Activated naive CD4-positive, alpha-beta T cell treated with Interleukin-2 at 50 U/mL for 16 hours (primary cell): ENCODE measurements at places on chromosomes 6 and 20.
A peak's percentile ranks its signal among the peaks of the same experiment; 100 is the strongest.

GRCh38 chr6:34340906-34341480 is 51.5 kb downstream of the NUDT3 start:
- DNase-seq, result no peak

DNA sequence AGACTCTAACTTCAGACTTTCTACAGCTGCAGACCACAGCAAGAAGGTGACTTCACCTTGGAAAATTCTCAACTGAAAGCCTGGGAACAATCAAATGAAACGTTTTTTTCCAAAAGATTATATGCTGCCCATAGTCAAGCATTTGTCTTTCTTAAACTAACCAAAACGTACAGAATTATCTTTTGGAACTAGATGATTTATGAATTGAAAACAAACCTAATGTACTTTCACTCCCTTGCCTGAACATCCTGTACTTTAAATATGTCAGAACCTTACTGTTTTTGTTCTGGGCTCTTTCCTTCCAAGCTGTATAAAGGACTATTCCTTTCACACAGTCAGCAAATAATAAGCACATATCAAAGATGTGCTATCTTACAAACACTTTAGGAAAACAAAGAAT is 62.4 kb upstream of the TNFAIP3 start:
- no peak for DNase-seq

DNA sequence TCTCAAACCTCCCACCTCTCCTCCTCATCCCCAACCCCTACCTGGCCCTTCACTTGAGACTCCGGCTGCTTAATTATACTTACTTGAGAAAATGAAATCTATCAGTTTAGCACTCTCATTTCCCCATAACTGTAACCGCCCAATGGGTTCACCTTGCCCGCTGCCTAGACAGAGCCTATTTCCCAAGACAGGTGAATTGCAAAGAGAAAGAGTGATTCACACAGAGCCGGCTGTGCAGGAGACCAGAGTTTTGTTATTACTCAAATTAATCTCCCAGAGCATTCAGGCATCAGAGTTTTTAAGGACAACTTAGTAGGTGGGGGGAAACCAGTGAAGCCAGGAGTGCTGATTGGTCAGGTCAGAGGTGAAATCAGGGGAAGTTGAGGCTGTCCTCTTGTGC is 301.4 kb upstream of the CDYL start:
- no peak for DNase-seq

DNA sequence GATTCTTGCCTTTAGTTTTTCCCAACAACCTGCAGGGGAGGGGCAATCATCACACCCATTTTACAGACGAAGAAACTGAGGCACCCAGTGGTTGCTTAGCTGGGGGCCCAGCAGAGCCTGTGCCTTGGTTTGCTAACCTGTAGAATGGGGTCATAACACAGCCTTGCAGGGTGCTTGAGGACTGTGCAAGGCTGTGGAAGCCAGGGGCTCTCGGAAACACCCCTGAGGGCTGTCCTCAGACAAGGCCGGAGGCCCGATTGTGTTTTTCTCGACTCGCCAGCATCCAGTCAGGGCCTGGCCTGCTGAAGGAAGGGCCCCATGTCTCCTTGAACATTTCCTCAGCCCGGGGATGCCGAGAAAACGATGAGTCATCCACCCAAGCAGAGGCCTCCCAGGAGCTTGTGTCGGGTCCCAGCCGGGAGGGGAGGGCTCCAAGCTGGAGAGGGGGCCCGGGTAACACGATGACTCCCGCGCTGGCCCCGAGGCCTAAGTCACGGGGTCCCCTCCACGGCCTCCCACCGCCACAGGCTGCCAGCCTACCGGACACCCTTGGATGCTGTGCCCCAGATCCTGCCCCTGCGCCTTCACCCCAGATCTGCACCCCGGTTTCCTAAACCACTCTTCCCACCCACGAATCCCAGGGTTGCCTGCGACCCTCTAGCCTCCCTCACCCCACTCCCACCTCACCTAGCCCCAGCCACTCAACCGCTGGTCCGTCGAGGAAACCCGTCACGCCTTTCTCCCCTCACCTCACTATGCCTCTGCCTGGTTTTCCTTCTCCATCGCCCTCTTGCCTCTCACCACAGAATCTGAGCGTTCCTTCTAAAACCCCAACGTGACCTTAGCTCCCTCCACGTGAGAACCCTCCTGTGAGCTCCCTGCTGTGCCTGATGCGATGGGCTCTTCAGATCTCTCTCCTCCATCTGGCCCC is 10.6 kb downstream of the NOL4L start:
- peak; percentile 48 for DNase-seq

GRCh38 chr6:109060571-109060970 is 34.1 kb downstream of the SESN1 start:
- DNase-seq, result no peak

DNA sequence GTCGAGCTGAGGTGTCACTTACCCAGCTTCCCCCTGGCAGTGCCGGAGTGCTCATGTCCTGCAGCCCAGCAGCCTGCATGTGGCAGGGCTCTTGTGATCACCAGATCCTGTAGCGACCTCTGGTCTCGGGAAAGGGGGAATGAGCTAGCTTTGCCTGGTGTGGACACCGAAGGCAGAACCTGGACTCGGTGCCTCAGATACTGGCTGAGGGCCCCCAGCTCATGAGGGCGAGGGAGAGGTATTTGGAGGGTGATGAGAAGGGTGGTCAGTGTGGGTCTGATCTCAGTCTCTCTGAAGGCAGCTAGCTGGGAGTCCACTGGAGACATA is 26.3 kb downstream of the SUN5 start:
- no peak for DNase-seq

DNA sequence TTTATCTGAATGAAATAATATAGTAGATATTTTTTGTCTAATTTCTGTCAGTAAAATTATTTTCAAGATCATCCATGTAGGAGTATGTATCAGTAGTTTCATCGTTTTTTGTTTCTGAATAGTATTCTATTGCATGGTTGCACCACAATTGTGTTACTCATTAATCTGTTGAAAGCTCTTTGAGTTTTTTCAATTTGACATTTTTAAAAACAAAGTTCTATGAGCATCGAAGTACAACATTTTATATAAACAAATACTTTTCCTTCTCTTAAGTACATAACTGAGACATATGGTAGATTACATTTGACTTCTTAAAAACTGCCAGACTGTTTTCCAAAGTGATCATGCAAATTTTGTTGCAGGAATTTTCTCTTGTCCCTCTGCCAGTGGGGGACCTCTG is 1113.1 kb upstream of the CITED2 start:
- no peak for DNase-seq

GRCh38 chr20:32522776-32523612 is 62.1 kb downstream of the NOL4L start:
- no peak for DNase-seq

- DNase-seq, result peak; percentile 44
Observed at GRCh38 chr6:150016324-150017185, 8.8 kb downstream of the RAET1L start.

DNA sequence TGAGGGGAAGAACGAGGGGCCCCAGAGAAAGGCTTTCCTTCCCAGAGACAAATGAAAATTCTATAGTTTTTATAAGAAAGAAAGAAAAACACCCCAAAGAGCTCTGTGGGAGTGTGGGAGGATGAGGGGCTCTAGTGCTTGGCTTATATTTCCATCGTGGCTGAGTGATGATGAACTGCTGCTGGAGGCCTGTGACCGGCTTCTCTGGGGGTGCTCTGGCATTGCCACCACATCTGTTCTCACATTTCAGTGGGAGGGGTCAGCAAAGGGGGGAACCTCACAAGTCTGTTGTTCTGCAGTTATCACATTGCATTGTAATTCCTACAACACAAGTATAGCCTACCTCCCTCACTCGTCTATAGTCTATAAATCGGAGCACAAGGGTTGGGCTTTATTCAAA is 67.6 kb upstream of the BACH2 start:
- DNase-seq, result no peak

DNA sequence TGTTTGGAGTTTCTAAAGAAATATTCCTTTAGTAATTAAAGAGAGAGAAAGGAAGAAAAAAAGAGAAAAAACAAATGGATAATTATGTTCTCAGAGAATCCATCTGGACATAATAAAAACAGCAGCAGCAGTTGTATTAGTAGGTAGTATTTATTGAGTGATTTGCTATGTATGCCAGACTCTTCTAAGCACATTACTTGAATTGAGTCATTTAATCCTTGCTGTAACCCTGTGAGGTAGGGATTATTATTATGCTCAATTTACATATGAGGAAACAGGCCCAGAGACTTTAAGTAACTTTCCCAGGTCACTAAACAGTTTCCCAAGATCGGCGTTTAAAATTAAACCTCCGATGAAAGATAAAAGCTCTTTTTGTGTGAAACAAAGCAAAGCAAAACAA is 238.8 kb downstream of the TSHZ2 start:
- no peak for DNase-seq

DNA sequence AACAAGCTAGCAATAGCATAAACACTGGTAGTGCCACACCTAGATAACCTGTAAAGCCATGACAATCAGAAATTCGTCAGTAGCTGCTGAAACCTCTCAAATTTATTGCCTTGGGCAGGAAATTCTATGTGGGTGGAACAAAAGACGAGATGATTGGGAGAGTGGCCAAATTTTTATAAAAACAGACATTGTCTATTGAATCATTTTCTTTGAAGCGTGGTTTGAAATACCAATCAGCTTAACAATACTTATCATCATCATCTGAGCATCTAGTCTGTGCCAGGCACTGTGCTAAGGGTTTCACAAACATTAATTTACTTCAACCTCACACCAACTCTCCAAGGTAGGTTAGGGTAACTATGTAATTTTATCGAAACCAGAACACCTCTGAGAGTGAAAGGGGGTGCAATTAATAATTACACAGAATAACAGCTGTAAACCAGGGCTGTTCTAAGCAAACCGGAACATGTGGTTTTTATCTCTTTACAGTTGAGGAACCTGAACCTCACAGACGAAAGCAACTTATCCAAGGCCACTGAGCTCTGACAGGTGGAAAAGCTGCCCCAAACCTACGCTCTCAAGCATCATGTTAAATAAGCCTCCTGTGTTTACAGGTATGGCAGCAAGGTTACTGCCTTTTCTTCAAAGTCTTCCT is 43.4 kb downstream of the NHSL1 start:
- peak; percentile 7 for DNase-seq

DNA sequence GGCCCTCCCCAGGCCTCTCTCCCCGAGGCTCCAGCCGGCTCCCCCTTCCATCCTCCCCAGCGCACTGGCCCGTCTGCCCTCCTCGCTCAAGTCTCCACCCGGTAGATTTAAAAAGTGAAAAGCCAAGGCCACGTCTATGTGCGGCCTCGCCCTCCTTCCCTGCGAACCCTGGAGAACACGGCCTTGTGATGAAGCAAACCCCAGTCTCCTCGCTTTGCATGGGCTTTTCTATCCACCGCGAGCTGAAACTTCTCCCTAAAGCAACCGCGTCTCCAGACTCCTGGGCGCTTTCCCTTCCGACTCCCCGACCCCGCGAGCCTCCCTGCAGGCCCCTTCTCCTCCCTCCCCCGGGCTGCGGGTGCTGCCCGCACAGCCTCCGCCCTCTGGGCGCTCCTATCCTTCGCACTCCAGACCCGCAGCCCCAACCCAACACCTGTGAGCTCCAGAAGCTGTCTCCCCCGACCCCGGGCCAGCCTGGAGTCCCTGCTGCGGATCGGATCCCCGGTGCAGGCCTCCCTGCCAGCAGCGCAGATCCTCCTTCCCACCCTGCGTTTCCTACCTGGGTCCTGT is 265.2 kb upstream of the QKI start:
- no peak for DNase-seq

DNA sequence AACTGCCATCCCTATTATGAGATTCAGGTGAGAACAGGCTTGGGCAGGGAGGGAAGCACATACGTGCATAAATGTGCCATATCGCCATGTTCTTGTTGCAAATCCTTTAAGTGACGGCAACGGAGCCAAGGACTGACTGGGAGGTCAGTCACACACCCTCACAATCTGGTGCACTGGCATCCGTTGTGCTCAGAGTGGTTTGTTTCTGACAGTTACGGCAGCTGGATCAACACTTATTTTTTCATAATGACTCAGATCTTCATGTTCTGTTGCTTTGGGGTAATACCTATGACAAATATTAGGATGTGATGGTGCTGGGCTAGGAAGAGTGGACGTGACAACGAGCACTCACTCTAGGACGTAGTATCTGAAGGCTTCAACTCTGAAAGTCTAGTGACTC is 56.2 kb upstream of the PREP start:
- peak; percentile 41 for DNase-seq

GRCh38 chr6:150203871-150204545 is 61.2 kb downstream of the PPP1R14C start:
- no peak for DNase-seq

- peak; percentile 78 for DNase-seq
Observed at GRCh38 chr6:32968867-32969684, 682 bp downstream of the BRD2 start.

DNA sequence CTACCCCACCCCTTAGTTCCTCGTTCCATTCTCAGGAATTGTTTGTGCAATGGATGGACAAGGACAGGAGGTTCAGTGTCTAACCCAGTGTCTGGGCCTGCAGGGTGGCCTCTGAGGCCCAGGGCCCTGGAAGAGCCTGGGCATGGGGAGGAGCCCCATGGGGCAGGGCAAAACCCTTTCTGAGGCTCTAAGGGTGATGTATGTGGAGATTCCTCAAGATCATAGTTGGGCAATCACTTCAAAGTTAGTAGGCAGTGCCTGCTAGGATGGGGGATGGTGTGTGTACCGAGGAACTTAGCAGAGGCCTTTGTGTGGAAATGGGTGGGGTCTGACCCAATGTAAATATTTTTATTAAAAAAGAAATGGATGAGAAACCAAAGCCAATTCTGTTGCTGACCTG is 6.7 kb upstream of the C2 start:
- no peak for DNase-seq

- no peak for DNase-seq
Observed at GRCh38 chr6:118101220-118101619, 194.2 kb downstream of the SLC35F1 start.

DNA sequence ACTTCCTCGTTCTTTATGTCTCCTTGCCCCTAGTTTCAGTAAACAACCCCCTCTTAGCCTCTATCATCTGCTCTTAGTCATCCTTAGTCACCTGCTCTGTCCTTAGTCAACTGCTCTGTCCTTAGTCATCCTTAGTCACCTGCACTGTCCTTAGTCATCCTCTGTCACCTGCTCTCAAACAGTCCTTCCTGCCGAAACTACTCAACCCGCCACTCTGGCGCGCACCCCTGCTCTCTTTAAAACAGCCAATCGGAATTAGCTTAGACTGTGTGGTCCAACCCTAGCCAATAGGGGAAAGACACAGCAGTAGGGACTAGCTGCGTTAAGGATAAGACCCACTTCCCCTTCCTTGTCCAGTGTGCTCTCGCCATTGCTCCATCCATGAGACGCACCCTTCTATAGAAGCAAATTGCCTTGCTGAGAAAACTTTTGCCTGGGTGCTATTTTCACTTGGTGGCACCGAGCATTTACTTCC is 73.9 kb downstream of the BACH2 start:
- DNase-seq, result peak; percentile 54
